ENCODE measurements at places on chromosomes 12 and 14.

- no peak for DNase-seq
These were observed at the start of gene MYBPC1 for GRCh38 chr12:101594700-101595099. TSS of gene MYBPC1 (plus strand) at chr12:101594971. CDS start at chr12:101595071, 100 bp downstream.

DNA sequence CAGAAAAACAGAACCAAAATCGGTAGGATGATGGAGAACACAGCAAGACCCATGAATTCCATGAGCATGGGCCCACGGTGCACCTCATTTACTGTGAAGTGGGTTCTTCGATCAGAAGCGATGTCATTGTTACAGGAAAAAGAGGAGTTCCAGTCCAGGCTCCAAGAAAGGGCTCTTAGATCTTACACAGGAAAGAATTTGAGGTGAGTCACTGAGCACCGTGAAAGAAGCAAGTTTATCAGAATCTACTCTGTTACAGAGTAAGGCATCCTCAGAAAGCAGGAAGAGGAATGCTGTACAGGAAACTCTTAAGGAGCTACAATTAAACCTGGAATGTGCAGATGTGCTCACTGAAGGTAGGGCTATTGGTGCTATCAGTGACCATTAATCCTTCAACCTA, 11.6 kb upstream of the CHFR start:
- DNase-seq, result no peak

- no peak for DNase-seq
These were observed 142.0 kb downstream of the TMEM30B start for GRCh38 chr14:61139006-61139599.

DNA sequence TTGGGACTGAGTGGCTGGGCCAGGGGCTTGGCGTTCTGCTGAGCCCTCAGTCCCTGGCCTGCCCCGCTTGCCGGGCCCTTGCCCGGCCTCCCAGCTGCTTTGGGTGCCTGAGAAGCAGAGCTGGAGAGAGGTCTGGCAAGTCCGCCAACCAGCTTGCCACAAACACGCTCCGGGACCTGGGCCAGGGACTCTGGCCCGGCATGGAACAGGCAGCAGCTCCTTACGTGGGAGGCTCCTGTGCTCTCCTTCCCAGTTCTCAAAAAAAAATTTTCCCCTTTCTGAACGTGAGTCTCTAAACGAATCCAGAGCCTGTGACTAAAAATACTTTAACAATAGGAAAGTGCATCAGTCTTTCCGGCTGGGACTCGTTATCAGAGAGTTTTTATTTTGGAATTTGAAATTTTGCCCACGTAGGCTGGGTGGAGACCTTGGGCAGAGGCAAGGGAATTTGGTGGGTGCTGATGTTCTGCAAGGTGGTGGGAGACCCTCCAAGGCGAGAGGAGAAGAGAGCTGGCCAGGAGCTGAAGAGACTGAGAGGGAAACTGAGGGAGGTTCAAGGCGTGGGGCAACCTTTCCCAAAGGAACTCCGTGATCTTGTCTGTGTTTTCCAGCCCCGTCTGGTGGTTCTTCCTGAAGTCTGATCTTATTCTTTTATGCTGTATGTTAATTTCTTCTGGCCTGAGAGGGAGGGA, 6.8 kb upstream of the NR4A1 start:
- no peak for DNase-seq

GRCh38 chr12:42446761-42447160, 120.8 kb downstream of the PPHLN1 start:
- no peak for DNase-seq

- DNase-seq, result no peak
These were observed 743 bp upstream of the DTX1 start for GRCh38 chr12:113055594-113056380.

Measured in mesenteric fat pad (tissue), 1 donor.